ENCODE measurements at places on chromosomes 3 and 15.

DNA sequence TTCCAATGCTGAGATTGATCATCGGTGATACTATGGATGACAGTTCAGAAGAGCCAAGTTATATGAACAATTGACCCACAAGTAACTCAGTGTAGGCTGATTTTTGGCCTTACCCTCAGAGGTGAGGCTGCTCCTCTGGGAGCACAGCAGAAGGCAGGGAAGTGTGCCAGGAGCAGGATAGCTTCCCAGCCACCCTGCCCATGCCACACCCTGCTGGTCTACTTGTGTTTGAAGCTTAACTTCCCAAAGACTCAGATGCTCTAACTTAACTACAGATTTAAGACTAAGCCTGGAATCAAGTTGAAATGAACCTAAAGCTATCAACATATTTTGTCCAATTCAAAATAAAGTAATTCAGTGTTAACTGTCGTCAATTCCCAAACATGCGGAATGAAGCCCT, 77.5 kb downstream of the BOC start:
- no peak for DNase-seq

DNA sequence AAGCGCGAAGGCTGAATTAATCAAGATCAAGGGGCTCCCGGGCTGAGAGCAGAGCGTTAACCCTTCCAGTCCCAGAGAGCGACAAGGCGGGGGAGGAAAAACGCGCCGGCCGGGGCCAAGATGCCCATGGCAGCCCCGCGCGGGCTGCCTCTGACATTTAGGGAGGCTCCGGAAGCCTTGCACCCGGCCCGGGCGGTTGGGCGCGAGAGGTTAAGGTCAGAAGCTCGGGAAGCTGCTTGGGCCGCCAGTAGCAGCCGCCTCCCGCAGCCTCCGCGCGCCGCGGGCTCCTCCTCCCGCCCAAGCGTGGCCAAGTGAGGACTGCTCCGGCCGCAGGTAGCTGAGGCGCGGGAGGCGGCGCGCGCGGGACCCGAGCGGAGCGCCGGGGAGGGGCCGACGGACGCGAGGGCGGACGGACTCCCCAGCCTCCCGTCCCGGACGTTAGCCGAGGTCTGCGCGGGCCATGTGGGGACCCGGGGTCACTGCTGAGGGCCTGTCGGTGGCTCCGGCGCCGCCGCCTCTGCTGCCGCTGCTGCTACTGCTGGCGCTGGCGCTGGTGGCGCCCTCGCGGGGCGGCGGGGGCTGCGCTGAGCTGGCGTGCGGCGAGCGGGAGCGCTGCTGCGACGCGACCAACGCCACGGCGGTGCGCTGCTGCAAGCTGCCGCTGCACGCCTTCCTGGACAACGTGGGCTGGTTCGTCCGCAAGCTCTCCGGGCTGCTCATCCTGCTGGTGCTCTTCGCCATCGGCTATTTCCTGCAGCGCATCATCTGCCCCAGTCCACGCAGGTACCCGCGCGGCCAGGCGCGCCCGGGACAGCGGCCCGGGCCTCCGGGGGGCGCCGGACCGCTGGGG, at the start of gene C3orf80:
C3orf80 (plus strand) TSS at position 247 of the 850 bp plus-strand sequence; CDS start at position 461, 214 bp downstream.
- DNase-seq, result peak; percentile 44

DNA sequence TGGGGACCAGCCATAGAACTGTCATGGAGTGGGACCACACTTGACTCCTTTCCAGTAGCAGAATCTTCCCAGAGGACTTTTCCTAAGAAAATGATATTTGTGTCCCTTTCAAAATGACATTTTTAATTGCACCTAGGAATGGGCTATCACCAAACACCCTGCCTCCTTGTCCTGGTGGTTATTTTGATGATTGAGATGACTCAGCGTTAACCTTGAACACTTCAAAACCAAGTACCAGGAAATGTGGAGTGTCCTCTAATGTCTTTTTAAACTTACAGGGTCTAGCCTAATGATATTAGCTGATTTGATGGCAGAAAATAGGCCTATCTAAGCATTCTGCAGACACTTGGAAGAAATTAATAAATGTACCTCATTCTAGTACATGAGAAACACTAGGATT, 90.7 kb downstream of the HHLA2 start:
- DNase-seq, result no peak

DNA sequence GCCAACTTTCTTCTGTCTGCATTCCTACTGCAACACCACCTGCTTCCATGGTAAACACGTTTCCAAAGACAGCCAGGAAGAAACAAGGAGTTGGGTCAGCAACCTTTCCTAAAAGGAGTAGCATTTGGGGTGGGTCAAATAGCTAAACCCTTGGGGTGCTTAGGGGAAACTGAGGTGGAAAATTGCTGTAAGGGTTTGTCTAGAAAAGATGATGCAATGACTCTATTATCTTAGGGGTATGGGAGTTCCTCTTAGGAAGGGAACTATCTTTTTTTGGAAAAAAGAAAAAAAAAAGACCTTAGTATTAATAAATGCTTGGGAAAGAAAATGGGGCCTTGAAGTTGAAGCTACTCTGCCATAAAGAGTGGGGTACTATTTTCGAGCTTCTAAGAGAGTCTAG, 86.1 kb upstream of the POMGNT2 start:
- DNase-seq, result no peak

- no peak for DNase-seq
Measured at GRCh38 chr3:179504371-179504770, 53.1 kb upstream of the GNB4 start.

DNA sequence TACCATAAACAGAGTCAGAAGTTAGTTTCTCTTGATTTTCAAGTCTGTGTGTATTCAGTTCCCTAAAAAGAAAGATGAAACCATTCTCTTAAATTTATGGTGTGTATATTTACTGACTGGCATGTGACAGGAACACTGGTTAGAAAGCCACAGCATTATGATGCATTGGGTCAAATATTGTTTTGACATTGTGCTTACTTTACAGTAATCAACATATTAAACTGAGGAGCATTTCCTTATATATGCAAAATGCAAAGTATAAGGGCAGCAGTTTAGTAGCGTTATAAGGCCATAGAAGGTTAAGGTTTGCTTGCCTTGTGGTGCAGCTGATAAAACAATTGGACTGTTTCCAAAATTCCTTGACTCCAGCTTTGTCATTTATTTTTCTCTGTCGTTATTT, 72.9 kb downstream of the EPHA3 start:
- peak; percentile 29 for DNase-seq

DNA sequence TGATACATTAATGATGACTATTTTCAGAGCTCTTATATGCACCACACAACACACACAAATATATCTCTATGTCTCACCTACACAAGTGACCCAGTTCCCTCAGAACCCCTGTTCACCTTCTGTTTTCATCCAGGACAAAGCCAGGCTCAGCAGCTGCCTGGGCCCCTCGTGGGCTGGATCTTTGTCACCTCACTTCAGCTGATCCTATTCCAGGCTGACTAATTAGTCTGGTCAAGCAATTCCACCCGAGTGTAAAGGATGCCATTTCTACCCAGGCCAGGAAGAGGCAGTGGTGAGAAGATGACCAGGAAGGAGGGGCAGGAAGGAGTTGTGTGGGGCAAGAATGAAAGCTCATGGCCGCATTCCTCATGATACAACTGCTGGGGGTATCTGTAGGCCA, 62.3 kb downstream of the DHX30 start:
- no peak for DNase-seq

DNA sequence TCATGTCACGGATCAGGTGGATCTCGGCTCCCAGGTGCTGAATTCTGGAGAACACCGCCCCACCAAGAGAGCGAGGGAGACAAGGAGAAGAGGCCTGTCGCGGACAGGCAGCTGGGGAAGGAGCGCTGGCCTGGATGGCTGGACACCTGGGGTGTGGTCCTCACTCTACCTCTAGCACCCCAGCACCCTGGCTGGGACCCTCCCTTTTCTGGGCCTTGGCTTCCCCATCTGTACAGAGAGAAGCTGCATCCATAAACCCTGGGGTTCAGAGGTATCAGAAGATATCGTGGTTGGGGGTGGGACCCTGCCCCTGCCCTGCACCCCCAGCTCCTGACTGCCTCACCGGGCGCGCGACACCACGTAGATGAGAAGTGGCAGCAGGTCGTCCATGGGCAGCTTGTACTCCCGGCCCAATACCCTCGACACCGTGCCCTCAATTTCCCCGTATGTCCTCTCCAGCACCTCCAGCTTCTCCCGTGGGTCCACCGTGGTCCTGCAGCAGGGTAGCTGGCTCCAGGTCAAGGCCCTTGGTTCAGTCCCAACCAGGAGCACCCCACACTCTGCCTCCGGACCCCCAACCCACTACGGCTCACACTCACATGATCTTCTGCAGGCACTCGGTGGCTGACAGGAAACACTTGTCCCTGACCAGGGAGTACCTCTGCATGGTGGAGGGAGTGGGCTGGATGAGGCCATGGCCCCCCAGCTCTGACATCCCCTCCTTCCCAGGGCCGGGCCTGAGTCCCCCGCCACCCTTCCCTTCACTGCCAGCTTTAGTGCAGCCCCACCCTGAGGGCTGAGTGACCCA, 21.7 kb downstream of the ALS2CL start:
- no peak for DNase-seq

DNA sequence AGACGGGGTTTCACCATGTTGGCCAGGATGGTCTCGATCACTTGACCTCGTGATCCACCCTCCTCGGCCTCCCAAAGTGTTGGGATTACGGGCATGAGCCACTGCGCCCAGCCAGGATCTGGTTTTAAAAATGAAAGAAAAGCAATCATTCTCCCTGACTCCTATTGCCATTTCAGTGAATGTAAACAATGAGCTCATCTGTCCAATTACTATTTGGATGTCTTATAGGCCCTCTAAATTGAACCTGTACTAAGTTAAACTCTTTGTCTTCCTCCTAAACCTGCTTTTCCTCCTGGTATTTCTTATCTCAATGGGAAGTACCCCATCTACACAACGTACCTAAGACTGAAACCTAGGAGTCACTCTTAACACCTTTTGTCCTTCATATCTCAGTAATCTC, 23.7 kb downstream of the PCYT1A start:
- no peak for DNase-seq

GRCh38 chr3:45762647-45763302, 33.6 kb downstream of the SLC6A20 start:
- DNase-seq, result no peak

- DNase-seq, result no peak
Measured at GRCh38 chr15:100653608-100654007, 51.2 kb downstream of the ASB7 start.

DNA sequence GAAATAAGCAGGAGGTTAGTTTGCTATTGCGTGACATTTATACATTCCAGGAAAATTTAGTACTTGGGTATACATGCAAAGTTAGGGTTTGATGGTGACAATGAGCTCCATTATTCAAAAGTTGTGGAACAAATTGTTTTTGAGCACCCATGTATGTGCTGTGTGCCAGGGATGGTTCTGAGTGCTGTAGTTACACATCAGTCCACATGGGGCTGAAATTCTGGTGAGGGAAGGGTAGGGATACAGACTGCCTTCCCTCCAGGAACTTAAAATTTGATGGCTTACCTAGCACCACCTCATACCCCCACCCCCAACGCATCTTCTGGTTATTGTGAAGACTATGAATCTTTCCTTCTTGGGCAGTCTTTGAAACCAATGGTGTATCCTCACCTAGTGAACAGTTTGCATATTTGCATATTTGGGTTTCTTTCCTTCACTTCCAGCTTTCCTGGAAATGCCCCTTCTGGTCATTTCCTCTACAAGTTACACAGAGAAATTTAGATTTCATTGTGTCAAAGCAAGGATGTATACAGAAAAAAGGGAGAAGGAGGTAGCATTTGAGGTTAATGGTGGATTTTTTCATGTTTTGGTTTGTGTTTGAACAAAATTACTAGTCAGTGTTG, 222.0 kb upstream of the IL12A start:
- peak; percentile 57 for DNase-seq

DNA sequence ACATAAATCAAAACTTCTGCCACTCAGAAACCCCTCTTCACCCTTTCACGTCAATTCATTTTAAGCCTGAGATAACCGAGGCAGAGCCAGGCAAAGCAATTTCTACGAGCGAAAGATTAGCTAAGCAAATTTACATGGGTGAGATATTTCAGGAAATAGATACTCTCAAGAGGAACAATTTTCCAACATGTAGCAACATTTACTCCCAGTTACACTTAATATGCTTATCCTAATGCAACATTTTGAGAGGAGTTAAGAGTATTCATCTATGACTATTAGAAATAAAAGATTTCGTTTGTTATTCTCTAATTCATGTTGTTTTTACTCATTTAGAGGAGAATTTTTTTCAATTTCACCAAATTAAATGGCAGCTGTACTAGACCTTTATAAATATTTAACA, 837 bp downstream of the TMC3 start:
- DNase-seq, result no peak

DNA sequence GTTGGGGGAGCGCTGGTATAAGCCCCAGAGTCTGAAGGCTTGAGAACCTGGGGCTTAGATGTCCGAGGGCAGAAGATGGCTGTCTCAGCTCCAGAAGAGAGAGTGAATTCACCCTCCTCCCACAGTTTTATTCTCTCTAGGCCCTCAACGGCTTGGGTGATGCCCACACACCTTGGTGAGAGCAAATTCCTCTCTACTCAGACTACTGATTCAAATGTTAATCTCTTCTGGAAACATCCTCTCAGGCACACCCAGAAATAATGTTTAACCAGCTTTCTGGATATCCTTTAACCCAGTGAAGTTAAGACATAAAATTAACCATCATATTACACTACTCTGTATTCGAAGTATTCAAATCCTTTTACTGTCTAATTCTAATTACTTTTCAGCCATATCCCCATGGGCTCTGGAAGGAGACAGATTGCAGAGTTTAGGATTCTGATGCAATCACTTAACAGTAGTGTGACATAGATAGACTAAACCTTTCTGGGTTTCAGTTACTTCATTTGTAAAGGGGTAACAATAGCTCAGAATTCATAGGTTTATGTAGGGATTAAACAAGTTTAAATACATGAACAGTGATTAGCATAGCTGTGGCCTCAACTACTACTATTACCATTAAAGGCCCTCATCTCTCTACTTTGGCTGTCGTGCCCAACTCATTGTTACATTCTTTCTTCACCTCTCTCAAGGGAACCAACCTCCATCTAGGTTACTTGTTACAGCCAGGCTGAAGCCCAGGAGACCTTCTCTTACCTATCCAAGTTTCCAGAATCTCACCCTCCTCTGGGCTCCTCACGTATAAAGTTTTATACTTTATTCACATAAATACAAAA, 25.7 kb upstream of the ANO10 start:
- DNase-seq, result no peak

GRCh38 chr15:75161106-75161916, 40.4 kb upstream of the C15orf39 start:
- no peak for DNase-seq

GRCh38 chr3:129822241-129822640, 71.3 kb downstream of the TMCC1 start:
- DNase-seq, result no peak

DNA sequence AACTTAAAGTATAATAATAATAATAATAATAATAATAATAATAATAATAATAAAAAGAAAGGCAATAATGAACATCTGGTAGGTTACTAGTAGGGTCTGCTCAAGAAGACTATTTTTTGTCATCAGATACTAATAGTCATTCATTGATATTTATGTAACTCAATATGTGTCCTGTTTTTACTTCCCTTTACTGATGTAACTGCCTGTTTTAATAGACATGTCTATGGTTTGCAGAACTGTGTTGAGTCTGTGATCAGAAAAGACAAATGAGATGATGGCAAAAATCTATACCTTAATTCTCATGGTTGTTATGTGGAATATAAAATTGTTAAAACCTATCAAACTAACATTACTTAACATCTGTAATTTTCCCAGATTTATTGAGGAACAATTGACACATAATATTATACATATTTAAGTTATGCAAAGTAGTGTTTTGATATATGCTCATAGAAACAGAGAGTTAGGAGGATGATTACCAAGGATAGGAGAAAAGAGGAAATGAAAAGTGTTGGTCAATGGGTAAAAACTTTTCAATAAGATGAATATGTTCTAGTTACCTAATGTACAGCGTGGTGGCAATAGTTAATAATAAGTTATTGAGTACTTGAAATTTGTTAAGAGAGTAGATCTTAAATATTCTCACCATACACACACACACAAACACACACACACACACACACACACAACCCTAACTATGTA, 699.4 kb downstream of the ZPLD1 start:
- no peak for DNase-seq

Data from epithelial cell of esophagus (primary cell).